NCI-H1092 (cell line): ENCODE measurements at places on chromosomes 5 and 9.

- DNase-seq, result no peak
Measured at GRCh38 chr5:135048286-135048685, 14.3 kb upstream of the PITX1 start.

GRCh38 chr5:36528588-36528987 lies 77.8 kb upstream of the SLC1A3 start:
- no peak for DNase-seq

DNA sequence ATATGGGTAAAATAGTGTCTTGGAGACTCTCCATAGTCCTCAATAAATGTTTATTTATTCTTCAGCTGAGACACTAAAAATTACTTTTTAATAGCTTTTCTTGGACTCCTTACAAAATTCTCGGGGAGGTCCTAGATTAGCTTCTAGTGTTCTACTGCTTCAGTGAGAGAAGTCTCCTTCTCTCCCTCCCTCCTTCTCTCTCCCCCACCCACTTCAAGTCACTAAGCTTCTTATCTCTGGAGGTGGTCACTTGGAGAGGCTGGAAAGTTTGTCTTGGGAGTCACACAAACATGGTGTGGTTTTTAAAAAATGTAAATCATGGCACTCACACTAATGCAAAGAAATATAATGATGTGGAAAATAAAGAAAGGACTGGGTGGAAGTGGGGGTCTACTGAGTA lies 64.1 kb downstream of the SEMA6A start:
- DNase-seq, result no peak

DNA sequence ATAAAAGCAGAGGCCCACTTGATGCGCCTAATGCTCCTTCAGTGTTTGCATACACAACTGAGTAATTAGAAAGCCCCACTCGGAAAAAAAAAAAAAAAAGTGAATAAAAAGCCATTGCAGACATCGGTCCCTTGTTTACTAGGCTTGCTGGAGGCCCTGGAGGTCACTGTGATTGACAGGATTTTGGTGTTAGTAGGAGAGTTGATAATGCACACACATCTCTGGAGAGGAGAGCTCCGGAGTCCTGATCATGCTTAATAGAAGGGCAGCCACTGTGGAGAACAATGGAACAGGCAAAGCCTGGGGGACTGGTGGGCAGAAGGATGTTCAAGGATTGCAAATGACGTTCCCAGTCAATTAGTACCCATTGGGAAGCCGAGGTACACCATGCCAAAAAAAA lies 152.5 kb downstream of the EFNA5 start:
- DNase-seq, result no peak

DNA sequence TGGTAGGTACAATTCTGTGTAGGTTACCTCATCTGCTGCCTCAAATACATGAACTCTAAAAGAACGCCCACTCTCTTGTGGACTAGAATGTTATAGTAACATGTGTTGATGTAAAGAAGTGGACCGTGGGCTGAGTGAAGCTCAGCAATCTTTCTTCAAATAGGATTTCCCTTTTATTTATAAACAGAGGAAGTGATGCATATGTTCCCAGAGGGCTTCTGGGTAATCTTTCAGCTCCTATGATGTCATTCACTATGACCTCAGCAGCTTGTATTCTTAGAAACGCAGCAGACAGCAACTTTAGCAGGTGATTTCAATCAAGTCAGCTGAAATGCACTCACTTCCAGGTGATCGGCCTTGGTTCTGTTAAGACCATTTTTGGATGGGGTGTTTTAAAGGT lies 14.4 kb downstream of the F2RL2 start:
- DNase-seq, result no peak

DNA sequence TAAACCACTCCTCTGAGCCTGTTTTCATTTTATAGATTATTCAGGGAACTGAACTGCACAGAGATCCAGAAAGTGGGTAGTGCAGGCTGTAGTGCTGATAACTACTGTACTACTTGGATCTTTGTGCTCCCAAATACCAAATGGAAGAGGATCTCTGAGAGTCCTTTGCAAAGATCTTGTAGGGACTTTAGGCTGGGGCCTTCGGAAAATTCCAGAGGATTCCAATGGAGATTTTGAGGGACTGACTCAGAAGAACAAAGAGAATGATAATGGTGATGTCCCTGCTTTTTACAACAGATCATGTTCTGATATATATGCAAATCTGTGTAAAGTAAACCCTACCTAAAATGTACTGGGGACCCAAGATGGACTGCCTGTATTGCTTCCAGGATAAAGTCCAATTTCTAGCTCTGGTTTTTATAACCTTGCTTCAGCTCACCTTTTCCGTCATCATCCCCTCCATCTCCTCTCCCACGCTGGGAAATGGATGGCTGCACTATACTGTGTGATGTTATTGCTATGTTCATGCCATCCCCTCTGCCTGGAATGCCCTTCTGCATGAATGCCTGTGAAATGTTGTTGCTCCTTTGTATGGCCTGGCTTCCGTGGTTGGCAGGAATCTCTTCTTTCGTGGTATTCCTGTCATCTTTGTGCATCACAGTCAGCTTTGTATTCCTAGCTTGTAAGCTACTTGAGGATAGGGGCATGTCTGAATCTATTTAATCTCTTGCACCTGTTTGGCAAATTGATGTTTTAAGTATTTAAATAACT lies 9.7 kb upstream of the PSMD5 start:
- no peak for DNase-seq

- DNase-seq, result no peak
Measured at GRCh38 chr9:104788251-104788650, 24.3 kb downstream of the NIPSNAP3B start.

DNA sequence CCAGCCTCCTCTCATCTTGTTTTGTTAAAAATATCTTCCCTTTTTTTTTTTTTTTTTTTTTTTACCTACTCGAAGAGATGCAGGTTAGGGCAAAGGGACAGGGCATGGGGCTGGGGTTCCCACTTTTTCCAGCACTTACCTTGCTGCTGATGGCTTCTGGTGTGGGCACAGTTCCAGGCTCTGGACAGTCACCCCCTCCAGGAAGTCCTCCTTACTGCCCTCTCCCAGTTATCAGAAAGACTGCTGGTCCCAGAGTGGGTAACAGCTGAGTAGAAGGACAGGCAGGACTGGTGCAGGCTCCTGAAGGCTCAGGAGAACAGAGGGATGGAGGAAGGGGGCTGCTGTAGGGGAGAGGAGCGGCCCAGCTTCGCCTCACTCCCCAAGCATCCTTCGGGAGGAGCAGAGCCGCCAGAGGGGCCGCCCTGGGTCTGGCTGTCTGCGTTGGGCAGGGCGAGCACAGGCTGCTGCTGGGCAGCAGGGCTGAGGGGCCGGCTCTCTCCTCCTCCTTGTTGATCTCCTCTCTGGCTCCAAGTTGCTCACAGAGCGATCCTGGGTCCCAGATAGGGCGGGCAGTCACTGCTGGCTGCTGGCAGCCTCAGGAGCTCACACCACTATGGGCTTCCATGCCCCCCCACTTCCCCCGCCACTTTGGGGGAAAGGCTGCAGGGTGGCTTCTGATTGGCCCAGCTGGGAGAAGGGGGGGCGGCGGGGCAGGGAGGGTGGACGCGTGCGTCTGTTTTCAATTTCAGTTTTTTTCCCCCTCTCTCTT lies at the start of gene PDGFRB:
PDGFRB (minus strand) TSS at position 588 of the 769 bp plus-strand sequence. CDS start 18,798 bp downstream, outside the sequence.
- no peak for DNase-seq

- DNase-seq, result no peak
Measured at GRCh38 chr5:7210549-7210948, 185.4 kb upstream of the ADCY2 start.

DNA sequence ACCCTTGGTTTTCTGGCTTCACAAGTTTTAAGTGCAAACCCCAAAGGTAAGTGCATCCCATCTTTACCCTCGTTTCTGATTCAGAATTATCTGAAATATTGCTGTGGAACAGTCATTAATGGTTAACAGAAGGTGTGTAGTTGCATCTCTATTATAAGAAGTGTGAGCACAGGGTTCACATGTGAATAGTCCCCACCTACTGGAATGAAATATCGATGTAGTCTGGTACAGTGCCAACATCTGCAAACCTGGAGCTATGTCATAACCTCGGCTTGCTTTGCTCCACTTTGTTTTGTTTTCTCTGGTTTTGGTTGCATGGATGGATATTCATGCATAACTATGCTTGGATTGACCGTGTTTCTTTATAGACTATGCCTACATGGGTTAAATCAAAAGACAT lies 12.6 kb downstream of the HTR4 start:
- no peak for DNase-seq

DNA sequence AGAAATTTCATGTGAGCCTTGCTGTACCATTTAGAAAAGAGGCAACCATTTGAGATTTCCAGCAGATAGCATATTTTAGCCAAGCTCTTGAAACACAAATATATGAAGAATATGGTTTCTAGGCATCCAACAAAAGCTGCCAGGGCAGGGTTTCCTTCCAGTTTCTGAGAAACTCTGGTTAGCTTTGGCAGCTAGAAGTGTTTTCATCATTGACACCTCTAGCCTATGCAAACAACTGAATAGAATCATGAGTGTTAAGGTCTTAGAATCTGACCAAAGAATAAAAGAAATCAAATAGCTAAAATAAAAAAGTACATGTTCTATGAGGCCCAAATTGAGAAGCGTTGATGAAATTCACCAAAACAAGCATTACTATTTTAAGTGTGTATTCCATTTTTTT lies 188.1 kb downstream of the TMEM167A start:
- no peak for DNase-seq

DNA sequence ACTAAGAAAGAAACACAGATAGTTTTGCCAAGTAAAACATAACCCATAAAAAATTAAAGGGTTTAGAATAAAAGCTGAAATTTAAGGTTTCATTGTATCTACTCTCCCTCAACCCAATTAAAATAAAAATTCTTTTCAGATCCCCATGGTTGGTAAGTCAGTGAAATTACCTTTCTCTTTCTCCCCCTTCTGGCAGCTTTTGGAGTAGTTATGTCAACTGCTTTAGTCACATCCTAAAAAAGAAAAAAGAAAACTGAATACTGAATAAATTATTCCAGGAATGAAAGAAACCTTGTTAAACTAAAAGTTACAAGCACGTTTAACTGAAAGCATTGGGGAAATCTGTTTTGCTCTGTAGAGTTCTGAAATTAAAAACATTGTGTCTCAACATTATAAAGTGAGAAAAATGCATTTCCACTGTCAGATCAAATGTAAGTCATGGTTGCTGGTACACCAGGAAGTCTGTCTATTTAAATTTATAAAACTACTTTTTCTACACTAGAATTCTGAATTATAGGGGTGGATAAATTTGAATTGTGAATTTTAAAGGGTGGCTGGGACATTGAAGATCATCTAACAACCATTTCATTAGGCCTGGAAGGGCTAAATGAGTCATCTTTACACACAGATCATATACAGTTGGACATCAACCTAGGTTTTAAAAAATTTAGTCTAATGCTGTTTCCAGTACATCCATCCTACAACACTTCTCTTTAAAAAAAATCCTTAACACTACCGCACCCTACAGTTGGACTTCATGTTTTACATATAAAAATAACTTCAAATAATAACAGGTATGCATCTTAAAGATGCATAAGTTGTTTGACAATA lies 24.7 kb downstream of the PSIP1 start:
- DNase-seq, result no peak

- no peak for DNase-seq
Measured at GRCh38 chr9:36051317-36051716, 14.6 kb downstream of the RECK start.

- no peak for DNase-seq
Measured at GRCh38 chr9:3704890-3705289, 179.1 kb upstream of the RFX3 start.

DNA sequence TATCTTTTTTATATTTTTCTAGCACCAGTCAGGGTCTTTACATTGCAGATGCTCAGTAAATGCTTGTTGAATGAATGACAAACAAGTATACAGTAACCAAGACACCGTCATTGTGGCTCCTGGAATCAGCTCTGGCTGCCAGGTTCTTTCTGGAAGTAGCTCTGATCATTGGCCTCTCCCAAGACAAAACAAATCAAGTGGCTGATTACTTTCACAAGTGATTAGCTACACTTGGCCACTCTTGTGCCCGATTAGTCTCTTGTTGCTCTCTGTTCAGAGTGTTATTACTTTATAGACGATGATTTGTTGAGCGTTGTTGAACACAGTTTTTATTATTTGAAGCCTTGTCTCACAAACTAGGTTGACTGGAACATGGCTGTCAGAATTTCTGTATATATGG lies 119.6 kb upstream of the TLX3 start:
- DNase-seq, result no peak

DNA sequence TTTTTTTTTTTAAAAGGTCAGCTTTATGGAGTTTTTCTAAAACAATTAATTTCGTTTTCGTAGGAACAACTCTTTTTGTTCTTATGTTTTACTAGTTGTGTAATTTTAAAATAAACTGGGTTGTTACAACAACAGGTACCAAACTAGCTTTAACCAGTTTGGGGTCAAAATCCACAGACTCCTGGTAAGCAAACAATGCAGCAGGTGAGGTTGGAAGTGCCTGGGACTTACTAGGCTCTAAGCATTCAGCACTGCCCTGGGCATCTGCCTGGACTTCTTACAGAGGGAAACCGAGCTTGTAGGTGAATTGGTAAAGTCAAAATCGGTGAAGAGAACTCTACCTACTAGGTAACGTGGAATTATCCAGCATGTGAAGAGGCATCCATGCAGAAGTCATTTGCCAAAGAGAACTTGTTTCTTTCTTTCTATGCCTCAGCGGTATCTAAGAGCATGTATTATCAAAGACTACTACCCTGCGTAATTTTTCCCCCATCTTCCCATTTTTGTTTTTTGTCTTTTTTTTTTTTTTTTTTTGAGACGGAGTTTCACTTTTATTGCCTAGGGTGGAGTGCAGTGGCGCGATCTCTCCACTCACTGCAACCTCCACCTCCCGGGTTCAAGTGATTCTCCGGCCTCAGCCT lies 145.4 kb downstream of the KCTD16 start:
- DNase-seq, result peak; percentile 21

- no peak for DNase-seq
Measured at GRCh38 chr5:141260458-141261237, 15.5 kb downstream of the PCDHB15 start.
